ENCODE measurements at places on chromosomes 6 and 20.
A peak's percentile ranks its signal among the peaks of the same experiment; 100 is the strongest.

GRCh38 chr20:15547119-15547518 lies 1026.1 kb downstream of the KIF16B start:
- no peak for DNase-seq

DNA sequence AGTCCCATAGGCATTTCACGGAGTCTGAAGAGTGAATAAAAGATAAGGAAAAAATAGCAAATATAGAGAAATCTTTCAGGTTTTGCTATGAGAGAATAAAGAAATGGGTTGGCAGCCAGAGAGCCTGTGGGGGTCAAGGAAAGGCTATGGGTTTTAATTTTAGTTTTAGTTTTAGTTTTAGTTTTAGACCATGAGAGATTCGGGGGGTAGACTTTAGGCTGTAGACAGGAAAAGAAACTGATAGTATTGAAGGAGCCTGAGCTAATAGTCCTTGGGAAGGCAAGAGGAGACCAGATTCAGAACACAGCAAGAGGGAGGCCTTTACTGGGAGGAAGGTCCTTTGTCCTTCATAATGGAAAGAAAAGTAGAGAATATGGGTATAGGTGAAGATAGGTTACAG lies 19.3 kb downstream of the DOP1A start:
- no peak for DNase-seq

DNA sequence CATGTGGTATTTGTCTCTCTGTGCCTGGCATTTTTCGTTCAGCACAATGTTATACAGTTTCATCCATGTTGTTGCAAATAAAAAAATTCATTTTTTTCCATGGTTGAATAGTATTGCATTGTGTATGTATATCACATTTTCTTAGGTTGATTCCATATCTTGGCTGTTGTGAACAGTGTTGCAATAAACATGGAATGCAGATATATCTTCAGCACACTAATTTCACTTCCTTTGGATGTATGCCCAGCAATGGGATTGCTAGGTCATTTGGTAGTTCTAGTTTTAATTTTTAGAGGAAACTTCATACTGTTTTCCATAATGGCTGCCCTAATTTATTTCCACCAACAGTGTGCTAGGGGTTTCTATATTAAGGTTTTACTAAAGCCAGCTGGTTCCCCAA lies 52.6 kb downstream of the GFRAL start:
- DNase-seq = no peak

DNA sequence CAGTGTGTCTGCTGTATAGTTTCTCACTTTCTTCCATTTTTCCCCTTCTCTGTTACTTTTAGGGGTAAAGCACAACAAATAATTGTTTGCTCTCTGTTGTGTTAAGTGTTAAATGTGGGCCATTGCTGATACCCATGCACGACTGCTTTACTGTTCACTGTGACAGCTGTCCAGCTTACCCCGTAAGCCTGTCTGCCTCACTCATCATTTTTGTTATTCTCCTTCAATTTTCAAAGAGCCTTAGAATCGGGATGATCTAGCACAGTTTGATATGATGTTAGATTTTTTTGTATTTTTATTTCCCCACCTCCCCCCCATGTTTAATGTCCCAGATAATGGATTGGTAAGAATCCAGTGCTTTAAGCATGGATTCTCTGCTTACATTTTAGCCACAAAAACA lies 41.2 kb upstream of the MLIP start:
- no peak for DNase-seq

DNA sequence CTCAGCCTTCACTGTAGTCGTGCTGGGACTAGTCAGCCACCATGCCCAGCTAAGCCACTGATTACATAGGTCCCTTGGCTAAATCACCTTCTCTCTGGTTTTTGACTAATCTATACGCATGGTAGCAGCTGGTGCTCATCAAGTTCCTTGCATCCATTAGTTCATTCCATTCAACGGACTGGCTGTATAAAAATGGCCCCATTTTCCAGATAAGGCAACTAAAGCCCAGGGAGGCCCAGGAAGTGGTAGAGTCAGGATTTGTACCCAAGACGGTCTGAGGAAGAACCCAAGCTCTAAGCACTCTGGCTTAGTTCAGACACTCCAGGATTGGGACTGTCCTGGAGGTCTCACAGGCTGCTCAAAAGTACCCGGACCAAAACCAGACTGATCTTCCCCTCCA lies 4.9 kb downstream of the E2F1 start:
- peak; percentile 16 for DNase-seq

Measured in D721Med (cell line).